ENCODE measurements at places on chromosomes 7 and 10.

- DNase-seq = no peak
- no peak overlapping the region for H3K27ac ChIP-seq
- no peaks in the 10 kb centered on the region for H3K36me3 ChIP-seq
- no peak overlapping the region for H3K4me3 ChIP-seq
- peaks cover 1% of the 10 kb centered on the region for H3K27me3 ChIP-seq
- no peaks in the 10 kb centered on the region for H3K4me1 ChIP-seq
Observed at GRCh38 chr10:128912568-128913311, 554.3 kb upstream of the MGMT start.

DNA sequence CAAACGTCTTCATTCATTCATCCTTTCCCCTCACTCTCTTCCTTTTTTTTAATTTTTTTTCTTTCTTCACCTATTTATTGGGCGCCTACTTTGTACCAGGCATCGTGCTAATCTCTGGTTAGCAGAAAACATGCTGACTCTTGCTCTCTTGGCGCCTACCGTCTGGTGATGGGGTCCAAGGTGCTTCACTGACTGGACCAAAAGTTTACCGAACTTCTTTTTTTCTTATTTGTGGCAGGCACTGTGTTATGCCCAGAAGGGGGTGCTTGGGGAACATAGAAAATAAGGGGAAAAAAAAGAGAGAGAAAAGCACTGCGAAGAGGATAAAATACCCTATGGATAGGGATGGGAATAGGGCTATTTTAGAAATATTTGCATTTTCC is 505 bp upstream of the FAM204A start:
- no peaks in the 10 kb centered on the region for H3K36me3 ChIP-seq
- peaks cover 36% of the 10 kb centered on the region for H3K4me1 ChIP-seq
- no peak for DNase-seq
- H3K27me3 ChIP-seq = no peaks in the 10 kb centered on the region
- peak overlapping the region; percentile 93 for H3K4me3 ChIP-seq

DNA sequence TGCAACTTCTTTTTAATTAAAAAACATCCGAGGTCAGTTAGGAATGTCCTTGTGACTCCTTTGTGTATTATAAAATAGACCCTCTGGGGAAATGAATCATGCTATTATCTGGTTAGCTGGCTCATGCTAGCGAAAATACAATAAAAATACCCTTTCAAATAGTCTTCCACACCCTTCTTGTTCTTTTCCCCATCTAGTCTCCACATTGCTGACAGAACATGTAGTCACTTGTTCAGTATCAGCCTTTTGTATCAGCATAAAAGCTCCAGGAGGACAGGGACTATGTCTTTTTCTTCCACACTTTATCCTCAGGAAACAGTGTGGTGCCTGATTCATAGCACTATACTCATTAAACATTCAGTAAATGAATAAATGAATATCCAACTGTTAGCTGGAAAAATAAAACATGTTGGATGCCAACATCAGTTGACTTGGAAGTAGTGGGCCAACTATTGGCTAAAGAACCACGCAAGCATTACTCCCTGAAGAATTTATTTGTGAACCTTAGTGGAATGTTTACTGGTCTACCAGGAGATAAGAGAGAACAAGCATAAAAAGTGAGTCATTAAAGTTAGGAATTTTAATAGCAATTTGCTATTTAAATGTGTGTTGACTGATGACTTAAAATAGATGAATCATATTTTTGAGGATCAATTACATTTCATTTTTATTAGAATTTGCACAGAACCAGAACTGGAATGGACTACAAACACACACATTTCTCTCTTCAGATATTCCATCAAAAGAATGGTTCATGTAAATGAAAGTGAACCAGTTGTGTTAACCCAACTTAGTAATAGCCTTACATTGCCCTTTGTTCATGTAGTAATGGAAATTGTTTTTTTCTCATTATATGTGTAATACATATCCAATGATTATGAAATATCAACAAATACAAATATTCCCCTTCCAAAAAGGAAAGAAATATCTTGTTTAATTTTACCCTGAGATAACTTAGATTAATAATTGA is 129.6 kb downstream of the DKK1 start:
- peaks cover 86% of the 10 kb centered on the region for H3K4me1 ChIP-seq
- H3K4me3 ChIP-seq = peak overlapping the region; percentile 70
- H3K27me3 ChIP-seq = no peaks in the 10 kb centered on the region

GRCh38 chr7:80851896-80852476 is 66.9 kb downstream of the SEMA3C start:
- DNase-seq = peak; percentile 58
- H3K27me3 ChIP-seq = no peaks in the 10 kb centered on the region
- H3K4me3 ChIP-seq = 0 out of 2 replicates have a peak overlapping the region, but pooled peaks have one; percentile 21
- H3K4me1 ChIP-seq = peaks cover 70% of the 10 kb centered on the region
- H3K27ac ChIP-seq = peak overlapping the region; percentile 75

DNA sequence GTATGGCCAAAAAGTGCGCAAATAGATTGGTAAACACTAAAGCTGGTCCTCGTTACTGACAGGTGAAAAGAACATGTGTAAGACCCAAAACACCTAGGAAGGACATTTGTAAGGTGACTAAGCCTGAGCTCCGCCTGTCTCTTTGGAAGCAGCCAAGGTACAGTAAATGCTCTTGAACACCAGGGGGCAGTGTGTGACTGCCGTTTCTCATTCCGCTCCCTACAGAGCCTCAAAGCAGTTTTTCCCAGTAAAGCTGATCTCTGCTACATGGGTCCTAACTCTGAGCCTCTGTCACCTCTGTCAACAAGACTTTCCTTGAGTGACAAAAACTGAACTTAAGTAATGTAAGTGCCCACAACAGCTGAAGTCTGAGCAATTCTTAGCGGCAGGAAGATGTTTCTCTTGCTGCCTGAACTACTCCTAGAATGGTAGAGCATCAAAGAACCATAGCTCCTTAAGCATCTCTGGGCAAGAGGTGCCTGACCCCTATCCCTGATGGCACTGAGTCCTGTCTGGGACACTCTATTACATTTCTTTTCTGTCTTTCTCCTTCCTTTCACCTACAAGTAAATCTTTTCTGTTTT is 238.0 kb upstream of the INHBA start:
- H3K27me3 ChIP-seq = peaks cover 9% of the 10 kb centered on the region
- peak; percentile 62 for DNase-seq
- no peak overlapping the region for H3K27ac ChIP-seq
- no peaks in the 10 kb centered on the region for H3K36me3 ChIP-seq

GRCh38 chr7:16594061-16594460 is 51.5 kb downstream of the ANKMY2 start:
- peak overlapping the region; percentile 45 for H3K27ac ChIP-seq
- peaks cover 15% of the 10 kb centered on the region for H3K4me1 ChIP-seq
- no peaks in the 10 kb centered on the region for H3K27me3 ChIP-seq

DNA sequence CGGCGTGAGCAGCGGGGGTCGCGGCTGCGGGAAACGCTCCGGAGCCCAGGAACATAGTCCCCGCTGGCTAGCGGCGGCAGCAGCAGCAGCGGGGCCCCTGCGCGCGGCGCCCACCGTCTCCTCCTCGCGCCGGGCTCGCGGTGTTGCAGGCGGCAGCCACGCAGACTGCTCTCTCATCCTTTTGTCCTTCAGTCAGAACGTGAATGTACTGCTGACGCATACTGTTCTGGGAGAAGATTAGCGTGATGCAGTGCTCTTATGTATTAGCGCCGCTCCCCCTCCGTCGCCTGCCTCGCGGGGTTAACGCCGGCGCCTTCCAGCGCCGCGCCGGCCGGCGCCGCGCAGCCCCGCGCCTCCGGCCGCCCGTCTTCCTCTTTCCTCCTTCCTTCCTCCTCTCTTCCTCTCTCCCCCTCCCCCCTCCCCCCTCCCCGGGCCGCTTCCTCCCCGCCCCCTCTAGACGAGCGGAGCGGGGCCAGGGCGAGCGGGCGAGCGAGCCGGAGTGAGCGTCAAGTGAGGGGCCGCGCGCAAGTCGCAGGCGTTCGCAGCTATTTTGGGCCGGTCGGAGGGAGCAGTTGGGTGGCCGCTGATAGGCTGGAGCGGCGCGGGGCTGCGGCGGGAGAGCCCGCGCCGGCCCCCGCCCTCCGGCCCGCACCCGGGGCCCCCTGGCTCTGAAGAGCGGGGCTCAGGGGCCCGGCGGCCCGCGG is 816 bp upstream of the LRRC4 start:
- peaks cover 1% of the 10 kb centered on the region for H3K27me3 ChIP-seq
- H3K27ac ChIP-seq = peak overlapping the region; percentile 79

All from HFFc6 (cell line).